ENCODE measurements at places on chromosomes 3 and 15.

- DNase-seq = no peak
These were observed 556.3 kb upstream of the TBL1XR1 start for GRCh38 chr3:177753451-177754155.

DNA sequence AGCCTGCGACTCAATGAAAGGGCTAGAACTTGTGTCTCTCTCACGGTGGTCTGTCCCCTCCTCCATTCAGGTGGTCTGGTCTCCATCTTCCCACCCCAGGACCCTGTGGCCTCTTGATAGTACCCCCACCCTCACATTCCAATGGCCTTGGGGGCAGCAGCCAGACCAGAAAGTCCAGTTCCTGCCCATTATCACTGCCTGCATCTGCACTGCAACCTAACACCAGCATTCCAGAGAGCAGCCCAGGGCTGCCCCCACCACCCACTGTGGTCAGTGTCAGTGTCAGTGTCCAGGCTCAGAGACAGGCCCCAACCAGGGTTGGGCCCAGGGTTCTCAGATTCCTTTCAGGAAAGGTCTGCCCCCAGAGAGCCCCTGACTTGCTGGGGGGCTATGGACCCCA, 12.6 kb downstream of the IGDCC3 start:
- DNase-seq = no peak

DNA sequence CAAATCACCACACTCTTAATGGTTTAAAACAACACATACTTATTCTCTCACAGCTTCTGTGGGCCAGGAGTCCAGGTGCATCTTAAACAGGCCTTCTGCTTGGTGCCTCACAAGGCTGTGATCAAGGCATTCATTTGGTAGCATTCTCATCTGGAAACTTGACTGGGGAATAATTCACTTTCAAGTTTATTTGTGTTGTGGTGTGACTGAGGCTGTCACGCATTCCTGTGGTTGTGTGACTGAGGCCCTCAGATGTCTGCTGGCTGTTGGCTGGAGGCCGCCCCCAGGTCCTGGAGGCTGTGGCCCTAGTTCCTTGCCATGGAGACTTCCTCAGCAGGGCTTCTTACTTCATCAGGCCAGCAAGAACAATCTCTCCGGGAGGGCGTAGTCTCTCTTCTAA, 16.9 kb upstream of the FAM3D start:
- DNase-seq = peak; percentile 20

- no peak for DNase-seq
These were observed 28.4 kb upstream of the RPL29 start for GRCh38 chr3:52023860-52024764.

- no peak for DNase-seq
These were observed 32.3 kb downstream of the TMOD3 start for GRCh38 chr15:51861557-51862359.

GRCh38 chr3:183692436-183692835, 5.2 kb upstream of the YEATS2 start:
- DNase-seq = no peak

Measured in MM.1S (cell line).